ENCODE measurements at places on chromosomes 7 and 10.

- DNase-seq, result no peak
These were observed 105.6 kb upstream of the COL1A2 start for GRCh38 chr7:94289071-94289470.

DNA sequence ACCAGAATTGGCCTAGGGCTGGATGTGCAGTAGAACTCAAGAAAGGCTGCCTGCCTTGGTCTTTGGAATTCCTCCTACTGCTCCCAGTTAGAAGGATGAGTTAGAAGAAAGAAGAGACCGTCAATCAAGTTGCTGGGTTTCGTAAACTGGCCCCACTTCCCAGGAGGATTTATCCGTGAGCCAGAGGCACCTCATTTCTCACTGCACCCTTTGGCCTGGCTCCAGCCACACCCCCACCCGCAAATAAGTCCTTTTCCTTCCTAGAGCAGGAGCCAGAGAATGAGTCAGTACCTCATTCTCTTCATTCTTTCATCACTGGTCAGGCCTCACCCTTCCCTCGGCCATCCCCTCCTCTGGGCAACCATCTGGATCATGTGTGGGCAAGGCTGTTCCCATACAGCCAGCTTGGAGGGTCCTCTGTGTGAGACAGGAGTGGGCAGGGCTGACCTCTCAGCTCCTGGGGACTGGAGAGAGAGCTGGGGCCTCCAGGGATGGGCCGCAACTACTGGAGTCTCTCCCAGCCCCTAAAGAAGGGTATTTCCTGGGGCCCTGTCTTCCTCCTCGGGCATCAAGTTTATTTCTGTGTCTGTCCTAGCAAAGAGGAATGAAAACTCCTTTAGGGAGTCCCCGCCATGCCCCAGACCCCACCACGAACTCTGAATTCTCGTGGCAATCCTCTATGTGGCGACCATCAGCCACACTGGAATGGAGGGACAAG, 87.2 kb upstream of the DUSP5 start:
- DNase-seq, result peak; percentile 96

GRCh38 chr10:131689016-131689415, 211.8 kb upstream of the PPP2R2D start:
- no peak for DNase-seq

DNA sequence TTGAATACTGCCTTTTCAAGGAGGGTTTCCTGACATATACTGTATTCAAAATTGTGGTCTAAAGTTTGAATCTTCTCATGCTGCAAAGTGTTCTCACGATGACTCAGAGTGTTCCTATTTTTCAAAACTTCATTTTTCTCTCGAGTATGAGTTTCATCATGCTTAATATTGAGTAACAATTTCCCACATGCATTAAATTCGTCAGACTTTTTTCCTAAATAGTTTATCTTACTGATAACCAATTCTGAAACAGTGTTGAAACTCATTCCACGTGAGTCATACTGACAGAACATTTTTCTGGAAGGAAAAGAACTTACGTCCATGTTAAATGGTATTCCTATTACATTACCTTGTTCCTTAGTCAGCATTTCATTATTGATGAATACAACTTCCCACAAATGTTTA, 44.1 kb downstream of the ZNF33B start:
- no peak for DNase-seq

GRCh38 chr7:88759230-88760135, at the start of gene ZNF804B:
TSS of gene ZNF804B (plus strand) at chr7:88759700. CDS start at chr7:88759977, 277 bp downstream.
- no peak for DNase-seq

GRCh38 chr10:62926407-62926806, 110.2 kb upstream of the EGR2 start:
- no peak for DNase-seq

DNA sequence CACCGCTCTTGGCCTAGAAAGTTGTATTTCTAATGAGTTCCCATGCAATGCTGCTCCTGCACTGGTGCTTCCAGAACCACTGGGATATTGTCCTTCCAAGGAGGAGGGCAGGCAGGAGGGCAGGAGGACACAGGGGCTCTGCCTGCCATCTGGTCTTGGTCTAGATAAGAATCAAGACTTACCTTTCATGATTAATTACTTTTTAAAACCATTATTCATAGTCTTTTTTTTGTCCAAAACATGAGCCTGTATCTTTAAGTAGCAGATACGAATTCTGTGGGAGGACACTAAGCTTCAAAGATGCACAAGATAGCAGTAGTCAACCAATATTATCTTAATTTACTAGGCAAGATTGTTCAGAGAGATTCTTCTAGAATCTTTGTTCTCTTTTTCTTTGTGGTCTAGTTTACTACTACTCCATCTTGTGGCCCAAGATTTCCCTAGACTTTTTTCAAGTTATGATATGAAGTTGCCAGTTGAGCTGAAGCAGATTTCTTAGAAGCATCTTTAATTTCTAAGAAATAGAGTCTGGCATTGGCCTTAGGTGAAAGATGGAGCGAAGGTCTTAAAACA, 57.6 kb downstream of the RBM33 start:
- no peak for DNase-seq
